NCI-H2107 (cell line): ENCODE measurements at places on chromosomes 11 and 22.
A peak's percentile ranks its signal among the peaks of the same experiment; 100 is the strongest.

- no peak for DNase-seq
These were observed 8.1 kb upstream of the PLXNB2 start for GRCh38 chr22:50315289-50316113.

- no peak for DNase-seq
These were observed 4.8 kb downstream of the GRAMD1B start for GRCh38 chr11:123434911-123435310.

GRCh38 chr11:28505232-28505631 lies 397.0 kb downstream of the METTL15 start:
- DNase-seq, result no peak

GRCh38 chr11:24406389-24406788 lies 90.5 kb upstream of the LUZP2 start:
- DNase-seq, result no peak

GRCh38 chr11:81802591-81802990 lies 931.1 kb downstream of the FAM181B start:
- DNase-seq, result no peak

GRCh38 chr22:20972933-20973577 lies 6.0 kb downstream of the AIFM3 start:
- DNase-seq, result no peak

DNA sequence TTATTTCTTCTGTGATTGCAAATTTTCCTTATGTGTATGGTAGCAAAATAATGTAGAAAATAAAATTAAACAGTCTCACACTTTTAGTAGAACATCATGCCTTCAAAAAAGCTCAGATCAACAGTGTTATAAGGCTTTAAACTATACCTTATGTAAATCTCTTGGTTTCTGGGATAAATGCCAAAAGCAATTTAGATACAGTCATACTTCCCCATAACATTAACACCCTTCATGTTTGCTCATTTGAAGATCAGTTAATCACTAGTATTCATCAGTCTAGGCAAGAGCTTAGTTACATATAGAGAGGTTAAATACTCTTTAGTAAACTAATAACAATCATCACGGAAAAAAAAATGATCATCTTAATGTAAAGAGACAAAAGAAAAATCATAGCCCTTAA lies 421.8 kb upstream of the ANO3 start:
- no peak for DNase-seq

- no peak for DNase-seq
These were observed 29.2 kb downstream of the MB start for GRCh38 chr22:35587896-35588295.

DNA sequence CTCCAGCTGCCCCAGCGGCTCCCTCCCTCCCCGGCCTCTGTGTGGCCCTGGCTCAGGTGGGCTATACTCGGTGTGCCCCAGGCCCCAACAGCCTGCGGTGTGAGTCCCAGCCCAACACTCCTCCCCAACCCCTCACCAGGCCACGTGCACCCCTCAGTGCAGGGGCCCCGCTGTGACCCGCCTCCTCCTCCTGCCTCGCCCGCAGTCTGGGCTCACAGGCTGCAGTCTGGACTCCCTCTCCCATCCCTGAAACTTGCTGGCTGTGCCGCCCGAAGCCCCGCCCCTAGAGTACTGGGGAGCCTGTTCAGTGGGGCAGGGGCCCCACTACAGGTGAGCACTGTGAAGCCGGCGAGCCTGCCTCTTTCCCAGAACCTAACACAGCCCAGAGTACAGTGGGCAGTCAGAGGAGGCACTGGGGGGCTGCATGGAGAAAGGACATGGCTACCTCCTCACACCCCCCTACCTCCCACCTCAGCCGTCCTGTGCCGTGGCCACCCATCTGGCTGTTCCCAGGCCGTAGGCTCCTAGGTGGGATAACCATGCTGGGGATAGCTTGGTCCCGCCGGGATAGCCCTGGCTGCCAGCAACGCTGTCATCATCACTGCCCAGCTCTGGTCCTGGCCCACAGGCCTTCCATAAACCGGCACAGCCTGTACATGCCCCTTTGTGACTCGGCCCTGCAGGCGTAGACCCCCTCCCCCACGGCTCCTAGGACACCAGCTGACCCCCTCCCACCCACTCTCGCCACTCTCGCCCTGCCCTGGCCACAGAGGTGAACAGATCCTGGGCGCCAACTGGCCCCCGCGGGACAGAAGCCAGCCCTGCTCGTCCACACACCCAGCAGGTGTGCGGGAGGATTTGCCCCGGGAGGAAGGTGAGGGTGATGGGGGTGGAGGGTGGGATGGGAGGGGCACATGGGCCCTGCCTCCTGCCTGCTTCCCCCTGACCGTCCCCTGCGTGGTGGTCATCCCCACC lies 29.7 kb downstream of the CELSR1 start:
- DNase-seq, result no peak

DNA sequence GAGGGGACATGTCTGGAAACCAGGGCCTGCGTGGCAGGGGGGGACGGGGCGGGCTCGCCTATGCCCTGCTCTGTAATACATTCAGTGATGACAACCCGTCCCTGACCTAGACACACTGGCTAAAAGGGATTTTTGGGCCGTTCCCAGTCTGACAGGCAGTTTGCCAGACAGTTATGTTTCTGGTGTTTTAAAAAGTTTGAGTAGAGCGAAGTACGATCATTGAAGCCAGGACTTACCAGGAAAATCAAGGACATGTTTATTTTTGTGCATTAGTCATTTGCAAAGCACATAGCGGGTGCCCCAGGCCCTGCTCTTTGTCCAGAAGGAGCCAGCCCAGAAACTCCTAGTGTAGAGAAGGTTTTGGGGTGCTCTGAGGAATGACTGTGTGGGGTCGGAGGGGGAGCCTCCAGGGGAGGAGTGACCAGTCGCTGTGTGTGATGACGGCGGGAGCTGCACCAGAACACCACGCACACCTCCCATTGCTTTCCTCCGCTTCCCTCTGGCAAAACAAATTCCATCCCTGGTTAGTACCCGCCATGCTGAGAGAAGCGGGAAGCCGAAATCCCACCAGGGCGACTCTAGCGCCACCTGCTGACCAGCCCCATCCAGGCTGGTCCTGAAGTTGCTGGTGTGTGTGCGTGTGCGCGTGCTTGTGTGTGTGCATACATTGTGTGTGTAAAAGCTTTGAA lies 50.8 kb downstream of the FBLN1 start:
- peak; percentile 49 for DNase-seq

GRCh38 chr11:35066030-35066429 lies 72.9 kb upstream of the CD44 start:
- DNase-seq, result no peak

DNA sequence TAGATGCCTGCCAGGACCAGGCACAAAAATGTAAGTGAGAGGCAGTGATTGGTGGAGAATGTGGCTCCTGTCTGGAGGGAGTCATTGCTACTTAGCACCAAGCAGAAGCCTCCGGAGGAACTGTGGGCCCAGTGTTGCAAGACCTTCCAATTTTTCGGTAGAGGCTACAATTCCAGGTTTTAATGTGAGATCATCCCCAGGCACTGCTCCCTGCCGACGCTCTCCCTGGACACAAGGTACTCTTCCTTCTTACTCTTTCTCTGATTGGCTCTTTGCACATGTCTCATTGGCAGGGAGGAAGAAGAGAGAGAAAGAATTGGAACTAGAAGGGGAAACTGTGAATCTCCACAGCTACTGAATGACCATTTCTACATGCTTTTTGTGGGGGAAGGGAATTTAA lies 53.7 kb upstream of the EP300 start:
- DNase-seq, result no peak

DNA sequence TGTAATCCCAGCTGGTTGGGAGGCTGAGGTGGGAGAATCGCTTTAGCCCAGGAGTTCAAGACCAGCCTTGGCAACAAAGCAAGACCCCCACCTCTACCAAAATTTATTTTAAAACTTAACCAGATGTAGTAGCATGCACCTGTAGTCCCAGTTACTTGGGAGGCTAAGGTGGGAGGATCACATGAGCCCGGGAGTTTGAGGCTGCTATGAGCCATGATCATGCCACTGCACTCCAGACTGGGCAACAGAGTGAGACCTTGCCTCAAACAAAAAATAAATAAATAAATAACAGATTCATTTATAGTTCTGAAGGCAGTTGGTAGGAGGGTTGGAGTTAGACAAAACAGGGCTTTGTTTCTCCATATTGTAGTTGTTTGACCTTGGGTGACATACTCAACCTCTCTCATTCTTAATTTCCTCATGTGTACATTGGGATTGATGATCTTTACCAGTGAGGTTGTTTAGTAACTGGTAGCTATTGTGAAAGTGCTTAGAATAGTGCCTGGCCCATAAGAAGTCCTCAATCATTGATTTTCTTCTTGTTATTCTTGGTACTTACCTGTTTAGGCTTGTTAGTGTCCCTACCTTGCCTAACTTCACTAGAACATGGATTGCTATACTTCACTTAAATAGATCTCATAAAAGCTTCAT lies 79.1 kb downstream of the EMSY start:
- no peak for DNase-seq

DNA sequence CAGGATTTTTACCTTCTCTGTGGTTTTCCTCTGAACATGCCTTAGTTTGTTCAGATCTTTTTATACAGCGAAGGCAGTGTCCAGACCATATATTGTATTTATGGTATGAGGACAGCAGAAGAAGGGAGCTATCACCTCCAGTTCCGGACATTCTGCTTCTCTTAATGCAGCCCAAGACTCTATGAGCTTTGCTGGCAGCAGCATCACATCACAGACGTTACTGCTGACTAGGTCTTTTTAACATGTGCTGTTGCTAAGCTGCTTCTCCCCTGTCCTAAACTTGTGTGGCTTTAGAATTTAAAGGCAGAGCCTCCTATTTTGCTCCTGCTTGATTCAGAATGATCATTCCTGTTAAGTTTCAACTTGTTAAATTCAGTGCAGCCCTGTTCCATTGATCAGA lies 13.4 kb downstream of the MICAL2 start:
- no peak for DNase-seq
